Esophagus squamous epithelium (tissue), 5 donors: ENCODE measurements at places on chromosomes 2 and 18.

- no peak for DNase-seq
These were observed 45.8 kb downstream of the DNAJC10 start for GRCh38 chr2:182761903-182762302.

- no peak for DNase-seq
These were observed 15.1 kb upstream of the ADCY3 start for GRCh38 chr2:24935145-24935544.

DNA sequence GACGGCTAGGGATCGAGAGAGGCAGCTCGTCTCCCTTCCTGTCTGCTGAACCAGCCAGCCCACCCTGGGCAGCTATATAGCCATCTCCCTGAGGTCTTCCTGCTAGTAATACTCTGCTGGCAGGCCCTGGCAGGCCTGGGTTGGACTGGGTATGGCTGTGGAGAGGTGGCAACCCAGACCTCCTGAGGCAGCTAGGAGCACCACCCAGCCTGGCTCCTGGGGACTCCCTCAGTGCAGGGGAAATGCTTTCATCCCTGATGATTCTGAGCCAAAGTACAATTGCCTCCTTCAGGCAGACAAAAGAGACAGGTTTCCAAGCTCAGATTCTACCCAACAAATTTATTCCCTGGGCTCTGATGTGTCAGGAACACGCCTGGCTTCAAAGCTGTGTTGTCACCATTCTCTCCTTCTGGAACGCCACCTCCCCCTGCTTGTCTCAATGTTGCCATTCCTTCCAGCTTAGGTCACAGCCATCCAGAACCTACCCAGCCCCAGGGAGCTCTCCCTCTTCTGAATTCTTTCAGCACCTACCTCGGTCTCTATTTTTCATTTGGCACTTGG, 4.7 kb upstream of the DNAJB2 start:
- no peak for DNase-seq

DNA sequence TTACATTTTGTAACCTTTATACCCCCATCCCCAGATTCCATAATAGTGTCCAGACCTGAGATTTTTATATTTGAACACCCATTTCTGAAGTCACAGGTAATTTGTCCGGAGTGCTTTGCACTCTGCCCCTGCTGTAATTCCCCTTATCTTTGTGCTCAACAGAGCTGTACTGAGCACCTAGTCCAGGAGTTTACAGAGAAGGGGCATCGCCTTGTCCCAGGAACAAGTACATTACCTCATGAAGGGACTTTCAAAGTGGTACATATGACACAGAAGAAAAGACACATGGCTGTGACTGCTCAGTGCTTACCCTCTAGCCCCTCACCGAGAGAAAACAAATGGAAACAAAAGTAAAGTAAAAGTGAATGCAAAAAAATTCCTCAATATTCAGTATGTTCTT, 373.5 kb downstream of the SOX11 start:
- no peak for DNase-seq

- DNase-seq: no peak
These were observed 18.3 kb downstream of the CCT7 start for GRCh38 chr2:73252238-73253027.

DNA sequence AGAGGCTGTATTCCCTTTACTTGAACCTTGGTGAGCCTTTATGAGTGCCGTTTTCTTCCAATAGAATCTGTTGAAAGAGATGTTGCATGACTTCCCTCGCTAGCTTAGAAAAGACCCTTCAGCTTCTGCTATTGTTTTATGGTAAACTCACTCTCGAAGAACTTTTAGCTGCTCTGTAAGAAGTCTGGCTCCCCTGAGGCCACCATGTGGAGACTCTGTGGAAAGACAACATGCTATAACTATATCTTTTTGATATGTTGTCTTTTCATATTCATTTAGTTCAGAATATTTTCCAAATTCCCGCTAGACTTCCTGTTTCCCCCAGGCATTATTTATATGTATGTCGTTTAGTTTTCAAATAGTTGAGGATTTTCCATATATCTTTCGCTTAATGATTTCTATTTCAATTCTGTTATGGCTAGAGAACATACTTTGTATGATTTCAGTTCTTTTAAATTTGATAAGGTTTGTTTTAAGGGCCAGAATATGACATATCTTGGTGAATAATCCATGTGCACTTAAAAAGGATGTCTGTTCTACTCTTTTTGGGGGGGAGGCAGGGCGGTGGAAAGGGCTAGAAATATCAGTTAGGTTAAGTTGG, 64.1 kb downstream of the PTPN4 start:
- no peak for DNase-seq

DNA sequence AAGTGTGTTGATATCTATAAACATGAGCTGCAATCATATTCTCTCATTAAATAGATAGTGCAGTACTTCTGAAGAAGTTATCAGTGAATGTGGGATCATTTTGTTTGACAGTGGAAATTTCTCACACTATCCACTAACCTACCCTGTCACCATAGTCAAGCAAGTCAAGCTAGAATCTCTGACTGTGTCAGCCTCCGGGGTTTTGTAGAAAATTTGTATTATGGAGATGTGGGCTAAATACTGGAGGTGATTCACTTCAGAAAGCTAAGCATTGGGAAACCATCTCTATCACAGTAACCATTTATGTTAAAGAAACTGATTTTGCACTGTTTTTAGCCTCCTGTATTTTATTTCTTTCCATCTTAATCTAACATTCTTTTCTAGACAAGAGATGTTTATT, 126.6 kb upstream of the CREB1 start:
- DNase-seq: no peak

GRCh38 chr2:160621748-160622147, 128.1 kb upstream of the RBMS1 start:
- no peak for DNase-seq

GRCh38 chr18:61196750-61197149, 136.5 kb upstream of the CDH20 start:
- DNase-seq: no peak

GRCh38 chr2:235059161-235059560, 107.3 kb downstream of the SH3BP4 start:
- DNase-seq: no peak

- no peak for DNase-seq
These were observed 914 bp downstream of the STEAP3 start for GRCh38 chr2:119224391-119225104.

GRCh38 chr18:21404426-21404825, 162.4 kb downstream of the GREB1L start:
- no peak for DNase-seq

GRCh38 chr2:233470011-233470687, 96.4 kb downstream of the USP40 start:
- DNase-seq: no peak

DNA sequence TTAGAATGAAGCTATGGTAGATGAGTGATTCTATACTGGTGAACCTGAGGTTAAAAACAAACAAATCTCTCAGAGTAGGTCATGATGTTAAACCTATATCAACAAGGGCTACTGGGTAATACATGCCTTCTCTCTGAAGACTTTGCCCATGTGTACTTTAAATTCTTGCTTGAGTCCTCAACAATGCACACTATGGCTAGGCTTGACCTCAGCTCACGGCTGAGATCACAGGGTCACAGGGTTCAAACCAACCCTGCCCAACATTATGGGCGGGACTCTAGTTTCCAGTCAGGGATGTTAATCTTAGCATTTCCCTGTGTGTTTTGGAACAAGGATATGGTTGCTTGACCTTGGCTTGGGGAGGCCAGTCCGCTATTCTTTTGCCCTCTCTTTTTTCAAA, 7.7 kb downstream of the CD28 start:
- DNase-seq: no peak

- DNase-seq: no peak
These were observed 7.0 kb downstream of the CTIF start for GRCh38 chr18:48545757-48546321.

GRCh38 chr2:194686569-194686968, 970.5 kb upstream of the SLC39A10 start:
- no peak for DNase-seq

DNA sequence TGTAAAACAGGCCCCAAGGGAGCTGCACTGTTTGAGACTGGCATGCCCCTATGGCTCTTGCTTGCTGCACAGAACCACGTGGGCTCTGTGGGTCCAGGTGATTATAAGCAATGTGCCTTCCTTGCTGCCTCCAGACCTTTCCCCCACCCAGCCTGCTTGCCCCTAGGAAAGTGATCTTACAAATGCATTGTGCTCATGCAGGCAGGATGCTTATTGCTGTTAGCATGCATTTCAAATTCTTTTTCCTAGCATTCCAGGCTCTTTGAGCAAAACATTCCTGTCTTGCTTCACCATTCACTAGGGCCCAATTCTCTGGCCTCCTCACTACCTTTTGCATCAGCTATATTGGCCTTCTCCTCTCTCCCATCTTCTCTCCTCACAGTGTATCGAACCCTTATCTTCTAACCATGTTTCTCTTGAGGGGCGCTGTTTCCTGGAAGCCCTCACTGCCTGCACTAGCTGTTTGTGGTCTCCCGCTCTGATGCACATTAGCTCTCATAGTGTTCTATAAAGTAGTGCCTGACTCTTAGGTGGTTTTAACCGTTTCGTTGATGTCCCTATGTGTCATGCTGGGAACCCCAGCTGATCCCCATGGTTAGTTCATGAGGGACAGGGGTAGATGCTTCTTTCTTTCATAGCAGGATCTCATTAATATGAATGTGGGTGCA, 152.9 kb upstream of the EPAS1 start:
- DNase-seq: no peak

- no peak for DNase-seq
These were observed 72.9 kb downstream of the KLF7 start for GRCh38 chr2:207092818-207093217.

DNA sequence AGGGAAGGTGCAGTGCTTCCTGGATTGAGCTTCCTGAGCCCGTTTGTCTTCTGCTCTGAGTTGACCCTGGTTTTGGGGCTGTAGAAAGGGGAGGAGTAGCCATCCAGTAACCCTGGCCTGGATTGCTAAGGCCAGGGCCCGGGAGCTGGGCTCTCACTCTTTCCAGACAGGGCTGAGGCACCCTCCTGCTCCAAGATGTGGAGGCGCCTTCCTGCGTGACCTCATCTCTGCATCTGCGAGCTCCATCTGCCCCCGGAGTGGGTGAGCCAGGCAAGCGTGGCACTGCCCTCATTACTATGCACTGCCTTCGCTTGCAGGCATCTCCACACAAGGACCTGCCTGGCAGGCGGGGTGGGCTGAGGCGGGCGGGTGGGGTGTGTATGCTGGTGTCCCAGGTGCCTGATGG, 58.0 kb downstream of the RAB31 start:
- DNase-seq: no peak

- DNase-seq: no peak
These were observed 259.2 kb upstream of the SLC14A2 start for GRCh38 chr18:45355944-45356520.
